ENCODE measurements at places on chromosomes 12 and 14.

DNA sequence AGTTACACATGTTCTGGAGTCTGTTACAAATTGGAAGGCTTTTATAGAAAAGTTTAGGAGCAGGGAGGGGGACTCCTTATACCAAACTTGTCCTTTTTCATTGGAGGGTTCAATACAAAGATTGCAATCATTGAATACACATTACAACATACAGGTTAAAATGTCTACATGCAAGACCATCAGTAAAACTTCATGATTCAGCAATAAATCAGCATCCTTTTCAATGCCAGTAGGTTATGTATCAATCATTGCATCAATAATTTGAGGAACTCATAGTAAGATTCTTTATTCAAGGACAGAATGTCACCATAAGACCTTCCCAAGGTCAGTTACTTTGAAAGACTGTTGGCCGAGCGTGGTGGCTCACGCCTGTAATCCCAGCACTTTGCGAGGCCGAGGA, 16.5 kb upstream of the GALNT8 start:
- DNase-seq, result no peak

DNA sequence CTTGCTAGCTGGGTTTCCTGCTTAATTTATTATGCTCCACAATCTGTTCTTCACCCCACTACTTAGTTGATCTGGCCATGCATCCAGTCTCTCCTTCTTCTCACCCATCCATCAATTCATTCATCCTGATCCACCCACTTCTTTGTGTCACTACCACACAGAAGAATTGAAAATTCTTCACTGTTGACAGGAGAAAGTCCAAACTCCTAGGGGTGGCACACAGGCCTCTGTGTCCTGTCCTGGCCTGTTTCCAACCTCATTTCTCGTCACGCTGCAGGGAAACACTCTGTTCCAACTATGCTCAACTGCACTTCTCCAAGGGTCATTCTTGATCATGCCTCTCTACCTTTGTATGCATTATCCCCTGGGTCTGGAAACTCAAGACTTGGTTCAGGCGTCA, 10.6 kb upstream of the KRT83 start:
- DNase-seq, result no peak

GRCh38 chr12:106238146-106238545, 9.7 kb downstream of the CKAP4 start:
- no peak for DNase-seq

DNA sequence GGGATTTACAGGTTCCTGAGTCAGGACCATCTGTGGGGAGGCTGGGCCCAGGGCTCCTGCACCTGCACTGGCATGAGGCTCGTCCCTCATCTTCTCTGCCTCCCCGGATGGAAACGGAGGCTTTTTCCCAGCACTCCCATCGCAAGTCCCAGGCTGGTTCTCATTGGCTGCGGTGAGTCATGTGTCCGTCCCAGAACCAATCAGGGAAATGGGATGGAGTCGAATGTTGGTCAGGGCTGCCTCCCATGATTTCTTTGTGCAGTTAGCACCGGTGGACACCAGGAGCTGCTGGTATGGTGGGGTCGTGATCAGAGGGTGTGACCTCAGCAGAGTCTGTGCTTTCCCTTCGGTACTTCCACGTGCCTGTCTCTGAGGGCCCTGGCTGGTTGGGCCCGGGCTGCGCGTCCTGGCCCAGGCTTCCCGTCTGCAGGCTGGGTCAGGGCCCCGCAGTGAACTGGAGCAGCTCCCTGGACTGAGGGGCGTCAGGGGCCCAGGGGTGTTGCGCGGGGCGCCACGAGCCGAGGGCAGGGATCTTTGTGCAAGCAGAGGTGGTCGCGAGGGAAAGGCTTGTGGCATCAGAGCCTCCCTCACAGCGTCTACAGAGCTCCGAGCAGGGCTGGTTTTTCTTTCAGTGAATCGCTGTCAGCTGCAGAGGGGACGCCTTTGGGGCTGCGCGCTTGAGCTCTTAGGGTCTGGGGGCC, 168.1 kb downstream of the ADGRD1 start:
- no peak for DNase-seq

DNA sequence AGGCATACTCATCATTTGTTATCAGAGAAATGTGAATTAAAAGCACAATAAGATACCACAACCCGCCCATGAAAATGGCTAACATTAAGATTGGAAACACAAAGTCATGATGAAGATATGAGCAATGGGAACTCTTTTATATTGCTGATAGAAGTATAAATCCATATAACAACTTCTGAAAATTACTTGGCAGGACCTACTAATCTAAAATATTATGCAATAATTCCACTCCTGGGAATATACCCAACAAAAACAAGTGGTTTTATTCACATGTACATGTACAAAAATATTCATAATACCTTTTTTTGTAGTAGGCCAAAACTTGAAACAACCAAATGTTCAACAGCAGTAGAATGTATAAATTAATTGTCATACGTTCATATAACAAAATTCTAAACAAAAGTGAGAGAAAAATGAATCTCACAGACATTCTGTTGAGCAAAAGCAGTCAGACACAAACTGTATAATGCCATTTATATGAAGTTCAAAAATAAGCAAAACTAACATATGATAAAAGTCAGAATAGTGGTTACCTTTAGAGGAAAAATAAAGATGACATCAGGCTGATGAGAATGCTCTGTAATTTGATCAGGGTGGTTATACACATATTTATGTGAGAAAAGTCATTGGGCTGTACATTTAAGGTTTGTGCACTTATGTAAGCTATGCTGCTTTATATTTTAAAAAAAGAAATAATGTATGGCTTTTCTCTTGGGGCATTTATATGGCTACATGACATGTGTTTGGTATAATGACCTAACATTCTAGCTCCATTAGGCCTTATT, 309.2 kb upstream of the KITLG start:
- no peak for DNase-seq

- no peak for DNase-seq
These were observed 35.8 kb downstream of the ATP2A2 start for GRCh38 chr12:110316861-110317260.

DNA sequence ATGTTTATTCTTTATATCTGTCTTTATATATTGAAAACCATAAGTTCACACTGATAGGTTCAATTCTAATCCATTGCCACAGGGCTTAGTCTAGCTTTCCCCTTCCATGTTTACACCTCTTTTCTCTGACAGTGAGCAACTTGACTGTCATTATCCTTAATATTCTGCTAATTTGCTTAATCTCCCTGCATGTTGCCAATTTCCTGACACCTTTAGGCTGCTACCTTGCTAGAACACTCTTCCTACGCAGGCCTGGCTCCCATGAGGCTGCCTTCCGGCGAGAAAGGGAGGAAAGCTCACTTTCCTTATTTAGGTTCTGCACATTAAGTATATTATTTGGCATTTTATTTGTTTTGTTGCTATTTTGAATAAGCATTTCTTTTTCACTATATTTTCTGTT, 12.8 kb upstream of the FRS2 start:
- no peak for DNase-seq

DNA sequence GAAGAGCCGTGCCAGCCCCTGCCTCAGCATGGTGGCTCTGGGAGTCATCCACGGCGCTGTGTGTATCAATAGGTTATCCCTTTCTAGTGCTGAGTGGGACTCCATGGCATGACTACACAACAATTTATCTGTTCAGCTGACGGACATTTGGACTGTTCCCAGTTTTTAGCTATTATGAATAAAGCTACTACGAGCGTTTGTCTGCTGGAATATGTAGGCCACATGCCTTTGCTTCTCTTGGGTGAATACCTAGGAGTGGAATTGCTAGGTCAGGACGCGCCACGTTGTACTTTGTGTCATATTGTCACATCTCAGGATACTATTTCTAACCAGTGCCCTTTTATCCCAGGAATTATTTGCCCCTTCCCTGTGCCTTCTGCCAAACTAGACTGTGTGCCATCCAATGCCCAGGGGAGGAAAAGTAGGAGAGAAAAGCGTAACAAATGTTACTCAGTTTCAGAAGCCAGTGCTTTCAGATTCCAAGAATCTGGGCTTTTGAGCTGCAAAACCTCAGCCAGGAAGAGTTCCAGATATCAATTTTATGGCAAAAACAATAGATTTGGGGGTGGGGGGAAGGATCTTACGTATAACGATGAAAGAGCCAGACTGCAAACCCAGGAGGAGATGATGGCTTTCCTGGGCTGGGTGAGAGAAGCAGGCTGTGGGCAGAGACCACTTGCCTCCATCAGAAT, 62.5 kb upstream of the NCOR2 start:
- no peak for DNase-seq

- no peak for DNase-seq
These were observed 25.9 kb downstream of the EPS8 start for GRCh38 chr12:15763328-15763727.

DNA sequence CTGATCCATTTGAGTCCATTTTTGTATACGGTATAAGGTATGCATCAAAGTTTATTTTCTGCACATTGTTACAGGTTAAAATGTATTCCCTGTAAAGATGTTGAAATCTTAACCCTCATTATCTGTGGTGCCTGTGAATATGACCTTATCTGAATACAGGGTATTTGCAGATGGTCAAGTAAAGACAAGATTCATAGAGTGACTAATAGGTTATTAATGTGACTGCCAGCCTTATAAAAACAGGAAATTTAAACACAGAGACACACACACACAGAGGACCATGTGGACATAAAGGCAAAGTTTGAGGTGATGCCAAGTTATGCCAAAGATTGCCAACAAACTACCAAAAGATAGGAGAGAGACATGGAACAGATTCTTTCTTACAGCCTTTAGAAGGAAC, 347.2 kb upstream of the DCN start:
- DNase-seq, result no peak

DNA sequence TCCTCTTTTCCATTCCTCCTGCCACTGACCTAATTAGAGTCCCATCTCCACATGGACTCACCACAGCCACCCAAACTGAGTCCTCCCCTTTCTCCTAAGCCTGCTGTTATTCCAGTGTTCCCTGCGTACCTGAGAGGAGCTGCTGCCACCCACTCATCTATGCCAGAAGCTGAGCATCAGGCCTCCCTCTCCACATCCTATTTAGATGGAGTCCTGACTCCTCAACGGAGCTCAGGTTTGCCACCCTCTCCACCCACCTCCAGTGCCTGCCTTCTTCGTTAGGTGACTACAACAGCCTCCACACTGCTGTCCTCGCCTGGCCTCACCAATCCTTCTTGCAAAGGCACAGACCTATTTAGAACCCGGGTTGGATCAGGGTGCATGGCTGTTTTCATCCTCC, 15.2 kb upstream of the ABHD12B start:
- DNase-seq, result no peak

GRCh38 chr14:68088451-68088854, 268.9 kb downstream of the RAD51B start:
- DNase-seq, result no peak

DNA sequence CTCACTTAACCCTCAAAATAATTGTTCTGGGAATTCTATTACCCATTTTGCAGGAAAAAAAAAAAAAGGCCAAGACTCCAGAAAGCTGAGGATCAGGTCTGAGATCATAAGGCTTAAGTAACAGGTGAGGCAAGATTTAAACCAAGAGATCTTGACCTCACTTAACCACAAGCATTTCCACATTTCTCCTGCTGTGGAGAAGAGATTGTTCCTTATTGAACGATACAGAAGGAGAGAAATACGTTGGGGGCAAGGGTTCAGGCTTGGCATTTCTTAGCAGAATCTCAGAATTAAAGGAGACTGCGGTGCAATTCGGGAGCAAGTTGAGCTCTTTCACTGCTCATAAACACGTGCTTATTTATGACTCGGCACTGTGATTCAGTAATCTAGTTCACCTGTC, 885.3 kb upstream of the TMEM132C start:
- no peak for DNase-seq

DNA sequence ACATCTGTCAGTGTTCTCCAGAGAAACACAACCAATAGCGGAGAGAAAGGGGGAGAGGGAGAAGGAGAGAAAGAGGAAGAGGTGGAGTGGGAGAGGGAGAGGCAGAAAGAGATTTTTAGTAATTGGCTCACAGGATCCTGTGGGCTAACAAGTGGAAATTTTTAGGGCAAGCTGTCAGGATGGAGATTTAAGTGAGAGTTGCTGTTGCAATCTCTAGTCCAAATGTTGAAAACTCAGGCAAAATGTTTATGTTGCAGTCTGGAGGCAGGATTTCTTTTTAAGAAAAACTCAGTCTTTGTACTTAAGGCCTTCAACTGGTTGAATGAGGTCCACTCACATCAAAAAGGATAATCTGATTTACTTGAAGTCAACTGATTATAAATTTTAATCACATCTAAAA, 12.5 kb upstream of the GLIPR1L2 start:
- DNase-seq, result no peak

DNA sequence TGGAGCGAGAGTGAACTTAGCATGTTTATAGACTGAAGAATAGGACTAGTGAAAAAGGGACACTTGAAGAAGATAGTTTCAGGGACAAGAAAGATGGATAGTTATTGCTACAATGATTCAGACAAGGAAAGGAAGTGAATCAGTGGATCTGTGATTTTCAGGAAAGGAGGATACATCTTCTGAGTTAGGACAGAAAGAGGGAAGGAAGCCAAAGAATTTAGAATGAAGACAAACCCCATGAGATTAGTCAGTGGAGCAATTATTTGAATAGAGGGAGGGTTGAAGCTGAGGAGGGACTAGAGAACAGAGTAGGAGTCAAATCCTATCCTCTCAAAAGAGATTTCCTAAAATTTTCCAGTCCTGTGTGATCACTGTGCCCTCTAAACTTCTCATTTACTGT, 282.7 kb downstream of the AKAP6 start:
- no peak for DNase-seq

All from T-helper 9 cell (primary cell).